PC-9 (cell line): ENCODE measurements at places on chromosomes 7 and 10. TPM values are rescaled to one million over a fixed set of nuclear protein-coding genes. Genes with fewer than 3 reads are reported as not detected.

Gene KIN
- total RNA-seq = 7.5 and 10.4 TPM in 2 replicates

Gene CLDN15
- 16.0 and 17.2 TPM in 2 replicates for total RNA-seq

Gene LHFPL3
- total RNA-seq = not detected in 2 replicates

Gene AMPH
- total RNA-seq = not detected in 2 replicates

Gene ASAH2
- total RNA-seq = 0.80 and 8.3 TPM in 2 replicates

Gene C7orf33
- total RNA-seq = not detected in 2 replicates

Gene DPP6
- not detected in 2 replicates for total RNA-seq

Gene CD36
- 0.28 and 1.3 TPM in 2 replicates for total RNA-seq

Gene LIPF
- not detected in 2 replicates for total RNA-seq

Gene OPN4
- 0.15 and 0.23 TPM in 2 replicates for total RNA-seq

Gene ZC3HAV1L
- 34.2 and 34.8 TPM in 2 replicates for total RNA-seq

Gene BEND7
- total RNA-seq = 1.7 and 3.2 TPM in 2 replicates

Gene SFTPD
- 1.5 TPM in 1 of 2 replicates, not detected in the other for total RNA-seq

Gene NPY4R
- 2.9 and 3.1 TPM in 2 replicates for total RNA-seq

Gene GIMAP4
- total RNA-seq = not detected in 2 replicates

Gene PDK4
- 2.4 and 4.8 TPM in 2 replicates for total RNA-seq

Gene FXYD4
- not detected in 2 replicates for total RNA-seq

Gene CFAP70
- total RNA-seq = 3.1 and 4.1 TPM in 2 replicates

Gene EPHB6
- total RNA-seq = 39.2 and 72.9 TPM in 2 replicates

Gene HK1
- total RNA-seq = 128 and 140 TPM in 2 replicates

Gene CYP2C19
- total RNA-seq = not detected in 2 replicates

Gene BTBD16
- 0.28 and 0.37 TPM in 2 replicates for total RNA-seq

Gene WNT2
- total RNA-seq = not detected in 2 replicates

Gene PAXIP1
- 14.1 and 18.8 TPM in 2 replicates for total RNA-seq

Gene GOLGA7B
- total RNA-seq = 0.90 and 1.1 TPM in 2 replicates

Gene BICC1
- total RNA-seq = not detected in 2 replicates

Gene SPDYE11
- not detected in 2 replicates for total RNA-seq

Gene HMX3
- not detected in 2 replicates for total RNA-seq

Gene SAMD9
- total RNA-seq = 7.0 and 12.1 TPM in 2 replicates

Gene ASZ1
- not detected in 2 replicates for total RNA-seq

Gene CPA2
- not detected in 2 replicates for total RNA-seq

Gene NYAP1
- 1.3 and 1.9 TPM in 2 replicates for total RNA-seq

Gene CYP26C1
- total RNA-seq = 0.46 and 0.60 TPM in 2 replicates

Gene SSC4D
- total RNA-seq = 3.5 and 3.9 TPM in 2 replicates

Gene SPDYE16
- not detected in 2 replicates for total RNA-seq

Gene CALHM3
- 12.5 and 13.1 TPM in 2 replicates for total RNA-seq

Gene EFCAB10
- total RNA-seq = not detected in 2 replicates

Gene CYP2C18
- not detected in 2 replicates for total RNA-seq

Gene CHST3
- 21.3 and 23.3 TPM in 2 replicates for total RNA-seq

Gene AKR1C3
- 1,870 and 1,886 TPM in 2 replicates for total RNA-seq

Gene PAX4
- not detected in 2 replicates for total RNA-seq

Gene TMEM236
- total RNA-seq = 0.20 and 0.24 TPM in 2 replicates

Gene ADCY1
- total RNA-seq = not detected in 2 replicates

Gene TRIM74
- 1.2 and 2.6 TPM in 2 replicates for total RNA-seq

Gene EPHA1
- total RNA-seq = 35.5 and 39.3 TPM in 2 replicates

Gene YAE1
- 22.3 and 23.1 TPM in 2 replicates for total RNA-seq

Gene CRTAC1
- total RNA-seq = not detected in 2 replicates

Gene RAB18
- 63.1 and 63.8 TPM in 2 replicates for total RNA-seq

Gene LBX1
- total RNA-seq = not detected in 2 replicates

Gene LAMB4
- total RNA-seq = 0.15 and 0.83 TPM in 2 replicates

Gene PIK3CG
- total RNA-seq = not detected in 2 replicates

Gene EGR2
- 0.24 and 0.53 TPM in 2 replicates for total RNA-seq
